Cardiac fibroblast (primary cell): ENCODE measurements at places on chromosomes 5 and 9.

DNA sequence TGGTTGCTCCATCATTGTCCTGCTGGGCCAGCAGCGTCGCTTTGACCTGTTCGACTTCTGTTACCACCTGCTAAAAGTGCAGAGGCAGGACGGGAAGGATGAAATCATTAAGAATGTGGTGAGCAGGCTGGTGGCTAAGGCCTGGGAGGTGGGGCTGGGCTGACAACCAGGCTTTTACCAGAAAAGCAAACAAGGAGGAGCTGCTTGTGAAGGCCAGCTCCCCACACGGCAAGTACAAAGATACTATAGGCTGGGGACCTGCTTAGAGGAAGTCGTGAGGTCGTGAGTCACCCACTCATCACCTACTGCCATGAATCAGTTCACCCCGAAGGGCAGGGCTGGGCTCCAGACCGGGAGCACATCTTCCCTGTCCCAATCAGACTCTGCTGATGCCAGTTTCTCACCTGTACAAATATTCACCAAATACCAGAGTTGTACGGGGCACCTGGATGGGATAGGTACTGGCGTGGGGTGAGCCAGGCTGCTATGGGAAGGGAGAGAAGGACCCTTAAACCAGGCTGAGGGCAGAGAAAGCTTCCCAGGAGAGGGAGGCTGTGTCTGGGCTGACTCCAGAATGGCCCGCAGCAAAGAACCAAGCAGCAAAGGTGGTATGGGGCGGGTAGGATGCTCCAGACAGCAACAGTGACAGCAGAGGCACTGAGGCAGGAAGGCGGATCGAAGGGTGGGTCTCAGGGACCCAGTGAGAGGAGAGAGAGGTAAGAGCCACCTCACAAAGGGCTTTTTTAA lies 69.3 kb upstream of the NIPAL4 start:
- peak; percentile 50 for DNase-seq

GRCh38 chr9:33024126-33024965 lies 727 bp upstream of the DNAJA1 start:
- peak; percentile 17 for DNase-seq

GRCh38 chr9:106305428-106306133 lies 557.4 kb upstream of the ZNF462 start:
- DNase-seq: no peak

DNA sequence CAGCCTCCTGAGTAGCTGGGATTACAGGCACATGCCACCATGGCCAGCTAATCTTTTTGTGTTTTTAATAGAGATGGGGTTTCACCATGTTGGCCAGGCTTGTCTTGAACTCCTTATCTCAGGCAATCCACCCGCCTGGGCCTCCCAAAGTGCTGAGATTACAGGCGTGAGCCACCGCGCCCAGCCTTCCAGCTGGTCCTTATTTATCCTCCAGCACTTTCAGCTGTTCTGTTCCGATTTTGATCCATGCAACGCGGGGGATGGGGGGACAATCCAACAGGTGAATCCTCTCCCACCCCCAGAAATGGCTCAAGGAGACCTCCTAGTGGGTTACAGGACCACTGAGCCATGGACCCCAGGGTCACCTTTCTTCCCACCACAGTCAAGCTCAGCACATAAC lies 14.7 kb upstream of the CDKN2AIPNL start:
- DNase-seq: no peak

DNA sequence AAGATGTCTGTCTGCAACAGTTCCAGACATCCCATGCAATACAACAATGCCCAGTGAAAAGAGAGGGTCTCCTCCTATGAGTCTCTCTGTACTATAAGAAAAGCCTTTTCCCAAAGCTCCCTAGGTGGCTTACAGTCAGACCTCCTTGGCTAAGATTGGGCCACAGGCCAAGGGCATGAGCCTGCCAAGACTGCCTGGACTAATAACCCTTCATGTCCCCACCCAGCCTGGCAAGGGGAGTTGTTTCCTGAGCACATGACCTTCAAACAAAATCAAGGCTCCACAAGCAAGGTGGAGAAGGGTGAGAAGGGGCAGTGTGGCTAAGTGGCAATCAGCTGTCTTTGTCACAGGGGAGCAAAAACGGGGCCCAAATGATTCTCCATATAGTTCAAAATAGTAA lies 75.6 kb upstream of the ZSWIM6 start:
- peak; percentile 71 for DNase-seq

DNA sequence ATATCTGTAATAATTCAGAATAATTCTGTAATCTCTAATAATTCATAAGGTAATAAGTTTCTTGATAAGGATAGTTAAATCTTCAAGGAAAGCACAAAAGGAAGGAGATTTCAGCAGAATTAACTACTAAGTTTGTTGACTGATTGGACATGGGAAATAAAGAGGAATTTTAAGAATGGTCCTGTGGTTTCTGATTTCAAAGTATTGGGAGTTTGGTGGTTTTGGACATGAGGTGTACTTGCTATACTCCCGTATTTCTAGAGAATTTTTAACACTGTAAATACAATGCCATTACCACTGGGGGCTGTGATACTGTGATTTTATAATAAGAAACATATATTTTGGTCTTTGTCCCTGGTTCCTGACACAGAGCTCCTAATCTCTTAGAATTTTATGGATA lies 123.9 kb downstream of the UNC13B start:
- DNase-seq: no peak

DNA sequence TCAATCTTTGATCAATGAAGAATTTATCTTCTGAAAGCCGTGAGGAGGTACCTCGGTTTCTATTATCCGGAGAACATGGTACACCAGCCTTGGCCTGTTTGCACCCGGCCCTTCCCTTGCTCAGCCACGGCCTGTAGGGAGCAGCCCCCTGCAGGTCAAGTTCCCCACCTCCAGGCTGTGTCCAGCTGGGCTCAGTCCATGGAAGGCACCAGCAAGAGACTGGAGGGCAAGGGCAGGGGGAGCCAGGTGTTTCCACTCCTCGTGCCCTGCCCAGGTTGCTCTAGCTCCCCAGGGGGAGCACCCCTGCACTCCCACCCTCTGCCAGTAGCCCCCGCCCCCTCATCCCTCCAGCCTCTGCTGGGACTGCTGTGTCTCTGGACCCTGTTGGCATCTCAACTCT lies 87.3 kb upstream of the ADAMTS2 start:
- no peak for DNase-seq

- no peak for DNase-seq
Observed at GRCh38 chr9:135116881-135117280, 29.4 kb downstream of the OLFM1 start.

- no peak for DNase-seq
Observed at GRCh38 chr9:114721491-114722079, 39.6 kb upstream of the TEX48 start.

DNA sequence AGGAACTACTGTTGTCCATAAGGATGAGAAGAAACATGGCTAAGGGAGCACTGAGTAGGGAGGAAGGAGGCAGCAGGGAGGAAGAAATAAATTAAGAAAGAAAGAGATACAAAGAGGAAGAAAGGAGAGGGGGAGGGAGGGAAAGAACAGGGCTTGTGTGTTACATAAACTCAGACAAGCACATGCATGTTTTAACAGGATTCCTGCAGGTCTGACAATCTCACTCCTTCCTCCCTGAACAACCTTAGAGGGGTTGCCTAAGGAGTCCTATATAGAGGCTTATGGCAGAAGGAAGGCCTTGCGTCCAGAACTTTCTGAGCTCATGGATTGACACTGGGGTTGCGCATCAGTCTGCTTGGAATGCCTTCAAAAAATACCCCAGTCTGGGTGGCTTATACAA lies 4.2 kb upstream of the KCNIP1 start:
- DNase-seq: no peak

DNA sequence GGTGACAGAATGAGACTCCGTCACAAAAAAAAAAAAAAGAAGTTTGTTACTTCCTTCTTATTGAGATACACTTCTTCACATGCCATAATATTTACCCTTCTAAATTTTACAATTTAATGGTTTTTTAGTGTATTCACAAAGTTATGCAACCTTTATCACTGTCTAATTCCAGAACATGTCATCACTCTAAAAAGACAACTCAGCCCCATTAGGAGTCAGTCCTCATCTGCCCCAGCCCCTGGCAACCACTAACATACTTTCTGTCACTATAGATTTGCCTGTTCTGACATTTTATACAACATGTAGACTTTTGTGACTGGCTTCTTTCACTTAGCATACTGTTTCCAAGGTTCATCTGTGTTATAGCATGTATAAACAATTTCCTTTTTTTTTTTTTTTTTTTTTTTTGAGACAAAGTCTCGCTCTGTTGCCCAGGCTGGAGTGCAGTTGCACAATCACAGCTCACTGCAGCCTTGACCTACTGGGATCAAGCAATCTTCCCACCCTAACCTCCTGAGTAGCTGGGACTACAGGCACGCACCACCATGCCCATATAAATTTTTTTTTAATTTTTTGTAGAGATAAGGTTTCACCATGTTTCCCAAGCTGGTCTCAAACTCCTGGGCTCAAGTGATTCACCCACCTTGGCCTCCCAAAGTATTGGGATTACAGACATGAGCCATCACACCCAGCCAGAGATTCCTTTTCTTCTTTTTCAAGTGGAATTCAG lies 18.0 kb downstream of the AQP3 start:
- DNase-seq: peak; percentile 59

DNA sequence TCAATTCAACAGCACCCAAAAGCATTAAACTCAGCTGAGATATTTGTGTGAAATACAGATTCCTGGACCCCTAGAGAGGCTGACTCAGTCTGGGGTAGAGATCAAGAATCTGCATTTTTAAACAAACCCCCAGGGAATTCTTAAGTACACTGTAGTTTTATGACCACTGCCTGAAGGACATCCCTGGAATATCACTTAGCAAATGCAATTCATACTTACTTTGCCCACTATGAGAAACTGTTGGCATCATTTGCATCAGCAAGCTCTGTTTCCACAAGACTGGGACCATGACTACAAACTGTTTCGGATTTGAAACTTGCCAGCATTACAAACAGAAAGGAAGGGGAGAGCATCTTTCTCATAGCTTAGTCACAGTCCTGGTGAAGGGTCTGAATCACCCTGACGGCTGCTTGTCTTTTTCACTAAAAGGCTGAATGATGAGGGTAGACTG lies 63.7 kb downstream of the MLLT3 start:
- peak; percentile 95 for DNase-seq

DNA sequence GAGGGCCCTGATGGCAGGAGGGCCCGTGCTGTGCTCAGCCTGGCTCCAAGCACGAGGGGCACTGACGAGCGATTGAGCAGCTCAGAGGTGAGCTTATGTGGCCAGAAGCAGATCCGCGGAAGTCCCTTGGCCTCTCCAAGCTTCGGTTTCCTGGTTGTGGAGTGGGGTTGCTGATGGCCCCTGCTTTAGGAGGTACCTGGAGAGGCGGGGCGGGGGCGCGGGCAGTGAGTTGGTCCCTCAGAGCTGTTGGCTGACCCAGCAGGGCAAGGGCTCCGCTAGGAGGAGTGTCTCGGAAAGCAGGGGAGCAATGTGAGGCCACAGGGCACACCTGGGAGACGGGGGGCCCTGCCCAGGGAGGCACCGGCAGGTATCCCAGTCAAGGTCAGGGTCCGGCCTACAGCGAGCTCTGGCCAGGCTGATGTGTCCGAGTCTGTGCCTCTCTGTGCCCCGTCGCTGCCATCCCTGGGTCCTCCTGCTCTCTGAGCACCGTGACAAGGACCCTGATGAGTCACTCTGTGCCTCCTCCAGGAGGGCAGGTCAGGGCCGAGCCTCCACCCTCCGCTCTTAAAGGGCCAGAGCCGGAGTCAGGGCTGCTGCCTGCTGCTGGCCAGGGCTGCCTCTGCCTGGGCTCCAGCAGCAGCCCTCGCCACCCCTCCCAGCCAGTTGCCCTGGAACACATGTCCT lies 14.8 kb downstream of the NCS1 start:
- peak; percentile 47 for DNase-seq

- peak; percentile 49 for DNase-seq
Observed at GRCh38 chr9:73050065-73050816, 97.4 kb upstream of the ALDH1A1 start.
